HAP-1 (cell line): ENCODE measurements at places on chromosomes 16 and 17.

DNA sequence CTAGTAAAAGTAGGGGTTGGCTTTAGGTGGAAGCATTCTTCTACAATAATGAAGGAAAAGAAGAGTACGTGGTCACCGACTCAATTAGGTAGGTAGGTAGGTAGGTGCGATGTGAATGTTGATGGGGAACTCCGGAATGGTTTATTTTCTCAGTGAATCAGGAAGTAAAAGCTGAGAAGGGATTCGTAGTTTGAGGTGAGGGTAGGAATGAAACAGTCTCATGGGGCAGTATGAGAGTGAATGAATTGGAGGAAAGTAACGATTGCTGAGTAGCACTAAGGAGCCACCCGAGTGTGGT is 13.9 kb downstream of the PER1 start:
- DNase-seq: no peak

DNA sequence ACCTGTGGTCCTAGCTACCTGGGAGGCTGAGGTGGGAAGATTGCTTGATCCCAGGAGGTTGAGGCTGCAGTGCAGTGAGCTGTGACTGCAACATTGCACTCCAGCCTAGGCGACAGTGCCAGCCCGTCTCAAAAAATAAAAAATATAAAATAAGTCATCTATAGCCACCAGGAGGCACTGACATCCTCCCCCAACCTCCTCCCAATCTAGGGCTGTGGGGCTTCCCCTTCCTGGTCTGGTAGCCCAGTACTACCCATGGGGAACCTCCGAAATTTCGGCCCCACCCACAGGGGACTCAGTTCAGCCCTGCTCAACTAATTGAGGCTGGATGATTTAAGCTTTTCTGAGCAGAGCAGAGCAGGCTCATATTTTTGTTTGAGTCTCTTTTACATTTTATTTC is 3.2 kb downstream of the ZSCAN10 start:
- DNase-seq: no peak

DNA sequence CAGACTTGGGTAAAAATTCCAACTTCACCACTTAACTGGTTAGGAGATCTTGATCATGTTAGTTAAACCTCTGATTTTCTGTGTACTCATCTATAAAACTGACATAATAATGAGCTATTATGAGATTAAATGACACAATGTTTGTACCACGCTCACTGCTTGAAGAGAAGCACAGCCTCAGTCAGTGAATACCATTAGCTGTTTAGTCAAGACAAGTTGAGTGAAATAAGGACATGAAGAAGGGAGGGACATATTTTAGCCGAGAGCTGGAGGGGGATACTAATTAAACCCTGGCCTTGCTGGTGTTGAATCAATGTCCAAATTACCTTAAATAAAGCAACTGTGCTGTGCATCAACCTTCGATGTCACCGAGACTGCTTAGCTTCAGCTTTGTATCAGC is 105.1 kb upstream of the TOX3 start:
- no peak for DNase-seq

DNA sequence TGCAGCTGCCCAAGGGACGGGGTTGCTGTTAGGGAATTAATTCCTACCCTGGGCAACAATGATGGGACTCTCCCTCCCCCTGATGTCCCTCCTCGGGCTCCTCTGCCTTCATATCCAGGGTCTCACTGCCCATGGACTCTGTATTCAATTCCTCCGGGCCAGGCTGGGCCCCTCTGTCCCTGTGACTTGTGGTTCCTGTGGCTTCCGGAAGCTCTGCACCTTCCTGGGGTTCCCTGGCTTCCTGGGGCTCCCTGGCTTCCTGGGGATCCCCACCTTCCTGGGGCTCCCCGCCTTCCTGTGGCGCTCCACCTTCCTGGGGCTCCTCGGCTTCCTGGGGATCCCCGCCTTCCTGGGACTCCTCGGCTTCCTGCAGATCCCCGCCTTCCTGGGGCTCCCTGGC is 35.2 kb downstream of the SRL start:
- DNase-seq: no peak

- DNase-seq: peak; percentile 62
Measured at GRCh38 chr17:42361781-42362186, 26.5 kb downstream of the STAT3 start.

GRCh38 chr16:89004209-89004831 is 27.3 kb upstream of the CBFA2T3 start:
- DNase-seq: peak; percentile 30

GRCh38 chr16:2230376-2230775 is 5.9 kb upstream of the DNASE1L2 start:
- no peak for DNase-seq

DNA sequence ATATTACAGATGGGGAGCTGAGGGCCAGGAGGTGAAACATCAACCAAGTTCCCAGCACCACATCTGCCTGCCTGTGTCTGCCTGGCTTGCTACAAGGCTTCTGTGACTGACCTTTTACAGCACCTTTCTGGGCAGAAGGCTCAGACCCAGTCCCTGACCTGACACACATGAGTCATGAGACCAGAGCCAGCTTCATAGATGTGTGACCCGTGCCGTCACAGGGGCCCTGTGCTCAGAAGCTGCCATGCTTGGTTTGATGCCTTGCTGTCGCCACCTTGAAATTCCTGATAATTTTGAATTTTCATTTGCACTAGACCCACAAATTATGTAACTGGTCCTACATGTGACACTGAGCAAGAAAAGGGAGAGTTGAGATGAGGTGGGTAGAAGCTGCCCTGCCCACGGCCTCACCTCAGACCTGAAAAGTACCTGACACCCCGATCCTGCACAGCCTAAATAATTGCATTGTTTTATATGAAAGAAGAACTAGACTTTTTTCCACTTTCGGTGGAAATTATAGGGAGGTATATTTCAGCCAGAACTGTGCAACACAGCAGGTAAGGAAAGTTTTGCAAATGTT is 13.3 kb upstream of the PECAM1 start:
- no peak for DNase-seq

DNA sequence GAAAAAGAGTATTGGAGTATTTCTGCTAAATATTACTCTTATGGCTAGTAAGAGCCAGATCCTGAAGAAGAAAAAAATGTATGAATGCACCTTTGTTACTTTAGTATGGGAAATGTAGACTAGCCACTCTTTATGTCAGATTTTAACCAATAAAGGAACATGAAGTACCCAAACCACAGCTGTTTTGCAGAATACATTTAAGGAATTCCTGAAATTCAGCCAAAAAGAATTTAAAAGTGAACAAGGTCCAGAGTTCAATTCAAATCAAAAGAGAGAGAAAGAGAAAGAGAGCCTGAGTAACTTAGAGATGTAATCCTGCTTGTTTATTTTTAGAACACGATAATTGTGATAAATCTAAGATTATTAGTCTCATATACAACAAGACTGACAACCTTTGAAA is 1.2 kb downstream of the KCNJ16 start:
- DNase-seq: no peak

DNA sequence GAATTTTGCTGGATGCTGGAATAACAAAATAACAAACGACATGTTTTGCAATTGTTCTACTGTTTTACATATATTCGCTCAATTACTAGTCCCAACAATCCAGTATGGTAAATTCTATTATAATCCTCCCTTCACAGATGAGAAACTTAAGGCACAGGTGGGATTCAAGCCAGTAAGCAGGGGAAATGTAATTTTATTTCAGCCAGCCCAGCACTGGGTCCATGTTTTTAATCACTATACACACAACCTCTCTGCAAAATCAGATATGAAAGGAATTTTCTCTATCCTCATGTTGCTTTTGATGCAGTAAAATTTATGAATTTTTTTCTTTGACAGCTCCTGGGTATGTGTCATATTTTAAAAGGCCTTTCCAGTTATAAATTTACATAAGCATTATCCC is 4.4 kb downstream of the KRTAP4-5 start:
- DNase-seq: no peak

GRCh38 chr17:42774066-42774745 is 957 bp downstream of the VPS25 start:
- no peak for DNase-seq

DNA sequence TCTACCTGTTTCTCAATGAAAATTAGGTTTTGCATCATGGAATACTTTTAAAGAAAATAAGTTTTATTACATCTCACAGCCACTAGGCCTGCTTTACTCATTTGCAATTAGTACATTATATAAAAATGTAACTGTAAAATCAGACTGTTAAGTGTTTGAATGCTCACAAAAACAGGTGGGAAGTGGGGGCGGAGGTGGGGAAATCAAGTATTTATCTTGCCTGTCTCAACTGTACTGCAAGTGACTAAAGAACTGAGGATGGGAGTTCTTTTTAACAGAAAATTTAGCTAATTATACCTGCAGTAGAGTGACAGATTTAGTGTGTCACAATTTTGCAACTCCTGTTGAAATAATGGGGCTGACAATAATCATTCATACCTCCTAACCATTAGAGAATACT is 34.1 kb downstream of the ITFG1 start:
- no peak for DNase-seq

- DNase-seq: no peak
Measured at GRCh38 chr16:4241928-4242283, at the start of gene SRL. TSS of gene SRL (minus strand) at chr16:4242080. CDS start at chr16:4242067, 13 bp downstream.

- DNase-seq: no peak
Measured at GRCh38 chr17:45361451-45361850, 44.6 kb upstream of the MAP3K14 start.

DNA sequence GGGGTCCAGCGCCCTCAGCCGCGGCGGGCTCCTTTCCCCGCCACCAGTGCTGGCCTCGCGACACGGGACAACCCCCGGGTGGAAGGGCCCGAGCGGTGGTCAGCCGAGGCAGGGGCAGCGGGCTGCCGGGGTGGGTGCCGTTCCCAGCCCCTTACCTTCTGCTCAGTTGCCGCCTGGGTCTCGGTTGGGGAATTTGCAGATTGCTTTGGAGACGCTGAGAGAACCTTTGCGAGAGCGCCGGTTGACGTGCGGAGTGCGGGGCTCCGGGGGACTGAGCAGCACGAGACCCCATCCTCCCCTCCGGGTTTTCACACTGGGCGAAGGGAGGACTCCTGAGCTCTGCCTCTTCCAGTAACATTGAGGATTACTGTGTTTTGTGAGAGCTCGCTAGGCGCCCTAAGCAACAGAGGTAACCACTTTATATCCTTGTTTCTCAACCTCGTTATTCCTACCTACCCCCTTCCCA is 381 bp downstream of the CTNS start:
- no peak for DNase-seq

GRCh38 chr16:57446531-57447185 is 527 bp downstream of the CIAPIN1 start:
- DNase-seq: peak; percentile 57

- DNase-seq: no peak
Measured at GRCh38 chr17:65389949-65390348, 171.5 kb downstream of the AXIN2 start.

- no peak for DNase-seq
Measured at GRCh38 chr16:75108792-75109731, 7.5 kb downstream of the LDHD start.

- DNase-seq: peak; percentile 40
Measured at GRCh38 chr16:15811481-15812400, 45.1 kb downstream of the MYH11 start.

DNA sequence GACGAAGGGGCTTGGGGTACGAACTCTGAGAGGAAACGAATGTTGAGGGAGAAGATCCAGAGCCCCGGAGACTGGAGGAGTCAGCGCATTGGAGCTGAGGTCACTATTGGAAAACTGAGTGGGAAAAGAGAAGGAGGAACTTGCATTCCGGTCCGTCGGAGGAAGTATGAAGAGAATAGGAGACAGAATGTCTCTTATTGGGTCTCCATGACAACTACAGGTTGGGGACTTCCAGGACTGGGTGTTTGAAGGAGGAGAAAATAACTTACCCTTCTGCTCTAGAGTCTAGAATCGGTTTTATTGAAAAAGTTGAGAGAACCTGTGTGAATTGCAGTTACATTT is 537 bp downstream of the GOSR1 start:
- DNase-seq: no peak

- DNase-seq: no peak
Measured at GRCh38 chr16:27364493-27365141, 37.4 kb upstream of the IL21R start.

DNA sequence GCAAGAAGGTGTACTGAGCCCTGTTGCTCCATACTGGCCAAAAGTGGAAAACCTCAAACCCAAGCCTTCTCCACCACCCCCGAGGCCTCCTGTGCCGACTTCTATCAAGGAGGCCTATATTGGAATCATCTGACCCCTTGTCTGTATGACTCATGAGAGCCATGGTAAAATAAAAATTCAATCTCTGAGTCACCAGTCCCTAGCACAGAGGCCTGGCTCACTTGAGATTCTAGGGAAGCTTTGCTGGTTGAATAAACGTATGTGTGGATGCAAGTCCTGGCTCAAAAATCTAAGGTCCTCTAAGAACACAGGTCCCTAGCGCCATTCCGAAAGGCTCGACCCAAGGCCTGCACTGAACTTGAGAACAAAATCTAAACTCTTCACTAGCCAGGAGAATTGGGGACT is 15.0 kb downstream of the NSMCE1 start:
- DNase-seq: no peak

- peak; percentile 78 for DNase-seq
Measured at GRCh38 chr17:79844869-79845600, 5.8 kb upstream of the CBX4 start.

DNA sequence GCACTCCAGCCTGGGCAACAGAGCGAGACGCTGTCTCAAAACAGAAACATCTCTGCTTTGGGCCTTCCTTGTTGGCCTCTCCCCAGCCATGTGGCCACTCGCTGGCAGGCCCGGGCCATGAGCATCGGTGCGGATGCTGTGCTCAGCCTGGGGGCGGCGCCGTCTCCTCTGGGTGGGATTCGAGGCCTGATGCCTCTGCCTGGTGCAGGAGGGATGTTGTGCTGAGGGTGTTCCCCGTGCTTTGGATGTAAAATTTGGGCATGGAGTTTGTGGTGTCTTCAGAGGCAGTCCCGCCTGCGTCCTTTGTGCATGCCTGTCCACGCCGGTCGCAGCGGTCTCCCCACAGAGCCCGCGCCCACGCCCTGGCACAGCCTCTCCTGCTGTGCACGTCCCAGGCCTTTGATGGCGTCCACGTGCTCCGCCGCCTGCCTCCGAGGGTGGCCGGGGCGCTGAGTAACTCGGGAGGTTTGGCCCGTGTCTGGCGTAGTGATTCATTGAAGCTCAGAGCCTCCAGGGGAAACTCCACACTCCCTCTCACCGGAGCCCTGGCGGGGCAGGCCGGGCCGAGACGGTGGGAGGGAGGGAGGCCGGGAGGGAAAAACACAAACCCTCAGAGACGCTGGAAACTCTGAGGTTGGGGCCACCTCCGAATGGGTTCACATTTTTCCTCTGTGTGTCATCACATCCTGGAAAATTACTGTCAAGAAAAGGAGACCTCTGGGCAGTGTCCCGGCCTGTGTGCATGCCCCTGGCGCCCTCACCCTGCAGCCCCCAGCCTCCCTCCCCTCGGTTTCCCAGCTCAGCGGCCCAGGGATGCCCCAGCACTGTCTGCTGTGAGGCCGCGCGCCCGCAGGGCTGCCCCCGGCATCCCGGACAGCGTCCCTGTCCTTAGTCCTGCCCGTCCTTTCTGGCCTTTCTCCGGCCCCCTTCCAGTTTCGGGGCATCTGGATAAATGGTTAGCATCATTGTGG is 19.0 kb downstream of the CENPX start:
- no peak for DNase-seq

- no peak for DNase-seq
Measured at GRCh38 chr17:66944351-66945146, 20.0 kb upstream of the CACNG4 start.

DNA sequence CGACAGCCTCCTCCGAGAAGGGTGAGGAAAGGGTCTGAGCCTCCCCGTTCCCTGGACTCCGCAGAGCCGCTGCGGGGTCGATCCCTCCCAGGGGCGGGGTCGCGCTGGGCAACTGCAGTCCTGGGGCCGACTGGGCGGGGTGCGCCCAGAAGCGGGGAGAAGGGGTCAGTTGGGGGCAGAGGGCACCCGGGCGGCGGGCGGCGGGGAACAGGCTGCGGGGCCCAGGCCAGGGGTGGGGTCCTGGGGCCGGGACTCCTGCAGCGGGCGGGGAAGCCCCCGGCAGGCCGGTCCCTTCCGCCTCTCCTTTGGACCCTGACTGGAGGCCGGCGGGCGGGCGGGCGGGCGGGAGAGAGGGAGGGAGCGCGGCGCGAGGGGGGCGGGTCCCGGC is 352 bp downstream of the GGNBP2 start:
- DNase-seq: no peak
